Right ventricle myocardium superior (tissue), 1 donor: ENCODE measurements at places on chromosomes 11 and 22. TPM values are rescaled to one million over a fixed set of nuclear protein-coding genes. Genes with fewer than 3 reads are reported as not detected.

The HBB gene
- 121 TPM for total RNA-seq

The CLP1 gene
- total RNA-seq: 6.3 TPM

The MAML2 gene
- 4.5 TPM for total RNA-seq

The NAALADL1 gene
- 3.1 TPM for total RNA-seq

The NCR3LG1 gene
- total RNA-seq: 0.56 TPM

The PDXP gene
- 17.6 TPM for total RNA-seq

The CRYBB2 gene
- not detected for total RNA-seq

The KCTD14 gene
- total RNA-seq: not detected

The PYGM gene
- 183 TPM for total RNA-seq

The APOA1 gene
- 8.4 TPM for total RNA-seq

The MEI1 gene
- not detected for total RNA-seq

The PICALM gene
- total RNA-seq: 119 TPM

The CERK gene
- total RNA-seq: 69.0 TPM

The MAP6 gene
- 4.9 TPM for total RNA-seq
